AG20443 (cell line): ENCODE measurements at places on chromosomes 2 and 18.

DNA sequence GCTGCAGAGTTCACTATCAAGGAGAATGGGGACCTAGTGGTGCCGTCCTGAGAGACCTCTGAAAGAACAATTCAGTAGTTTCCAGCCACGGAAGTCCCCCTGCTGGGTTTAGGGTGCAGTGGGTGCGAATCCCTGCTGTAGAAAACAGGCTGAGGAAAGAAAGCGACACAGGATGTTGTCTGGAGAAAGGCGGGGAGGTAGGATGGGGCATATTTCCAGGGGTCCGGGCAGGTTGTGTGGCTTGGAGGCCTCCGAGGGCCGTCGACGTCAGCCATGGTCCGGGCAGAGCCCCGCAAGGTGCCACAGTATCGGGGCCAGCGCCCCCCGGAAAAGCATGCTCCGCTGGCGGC lies 807 bp upstream of the CREB1 start:
- DNase-seq, result peak; percentile 49

DNA sequence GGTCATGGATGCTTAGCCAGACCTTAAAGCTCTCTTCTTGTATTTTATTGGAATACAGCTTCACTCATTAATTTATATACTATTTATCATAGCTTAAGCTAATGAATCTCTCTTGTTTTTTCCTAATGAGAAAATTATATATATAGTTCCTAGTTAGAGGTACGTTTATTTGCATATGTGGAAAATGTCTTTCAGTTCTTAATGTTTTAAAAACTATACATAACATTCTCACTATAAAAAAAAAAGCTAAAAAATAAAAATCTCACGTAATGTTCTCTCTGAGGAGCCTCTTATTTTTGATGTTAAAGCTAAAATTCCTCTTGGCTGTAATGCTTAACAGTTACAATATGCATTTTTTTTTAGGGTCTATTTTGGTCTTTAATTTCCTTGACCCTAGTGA lies 16.6 kb downstream of the UGP2 start:
- DNase-seq, result no peak

DNA sequence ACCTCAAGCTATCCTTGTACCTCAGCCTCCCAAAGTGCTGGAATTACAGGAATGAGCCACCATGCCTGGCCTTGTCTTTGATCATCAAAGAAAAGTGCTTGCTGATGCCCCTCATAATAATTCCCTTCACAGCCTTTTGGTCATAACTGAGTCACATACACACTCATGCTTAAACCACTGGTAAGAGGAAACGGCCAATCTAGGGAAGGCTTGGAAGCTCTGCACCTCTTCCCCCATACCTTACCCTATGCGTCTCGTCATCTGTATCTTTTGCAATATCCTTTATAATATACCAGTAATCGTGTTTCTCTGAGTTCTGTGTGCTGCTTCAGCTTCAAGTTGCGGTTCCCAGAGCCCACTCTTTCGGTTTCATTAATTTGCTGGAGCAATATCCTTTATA lies 4.8 kb upstream of the RNF138 start:
- peak; percentile 9 for DNase-seq

GRCh38 chr2:47360927-47361326 lies 42.0 kb upstream of the MSH2 start:
- peak; percentile 65 for DNase-seq

DNA sequence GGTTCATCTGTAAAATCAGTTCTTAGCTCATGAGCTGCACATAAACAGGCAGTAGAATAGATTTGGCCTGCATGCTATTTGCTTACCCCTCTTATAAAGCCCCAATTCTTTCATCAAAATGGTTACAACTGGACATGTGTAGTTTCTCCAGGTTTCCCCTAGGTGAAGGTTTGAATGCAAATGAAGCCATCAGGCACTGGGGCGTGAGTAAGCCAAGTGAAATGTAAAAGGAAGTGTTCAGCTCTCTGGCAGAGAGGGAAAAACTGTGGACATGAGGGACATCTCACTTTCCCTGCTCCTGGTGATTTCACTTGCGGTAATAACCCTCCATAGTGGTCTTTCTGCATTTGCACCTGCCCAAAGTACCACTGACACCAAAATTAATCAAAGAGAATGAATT lies 1402.3 kb upstream of the LRRTM1 start:
- no peak for DNase-seq

DNA sequence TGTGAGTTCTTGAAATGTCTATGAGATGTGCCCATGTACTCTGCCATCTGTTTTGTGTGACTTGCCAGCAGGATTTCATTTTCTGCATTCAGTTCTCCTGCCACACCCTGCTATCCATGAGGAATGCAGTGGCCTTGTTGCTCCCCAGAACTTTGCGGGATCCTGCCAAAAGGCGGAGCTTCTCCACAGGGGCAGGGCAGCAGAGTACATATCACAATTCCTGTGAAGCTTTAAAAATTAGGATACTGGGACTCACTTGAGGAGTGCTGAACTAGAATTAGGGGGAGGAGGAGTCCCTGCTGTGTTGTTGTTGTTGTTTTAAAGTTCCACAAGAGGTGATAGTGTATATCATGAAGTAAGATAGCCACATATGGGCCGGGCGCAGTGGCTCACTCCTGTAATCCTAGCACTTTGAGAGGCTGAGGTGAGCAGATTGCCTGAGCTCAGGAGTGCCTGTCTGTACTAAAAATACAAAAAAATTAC lies 76.4 kb downstream of the TANC1 start:
- DNase-seq, result peak; percentile 88

- no peak for DNase-seq
These were observed 64.8 kb upstream of the RND3 start for GRCh38 chr2:150552041-150552820.

- DNase-seq, result no peak
These were observed 39.2 kb downstream of the SEMA4F start for GRCh38 chr2:74693213-74693612.

DNA sequence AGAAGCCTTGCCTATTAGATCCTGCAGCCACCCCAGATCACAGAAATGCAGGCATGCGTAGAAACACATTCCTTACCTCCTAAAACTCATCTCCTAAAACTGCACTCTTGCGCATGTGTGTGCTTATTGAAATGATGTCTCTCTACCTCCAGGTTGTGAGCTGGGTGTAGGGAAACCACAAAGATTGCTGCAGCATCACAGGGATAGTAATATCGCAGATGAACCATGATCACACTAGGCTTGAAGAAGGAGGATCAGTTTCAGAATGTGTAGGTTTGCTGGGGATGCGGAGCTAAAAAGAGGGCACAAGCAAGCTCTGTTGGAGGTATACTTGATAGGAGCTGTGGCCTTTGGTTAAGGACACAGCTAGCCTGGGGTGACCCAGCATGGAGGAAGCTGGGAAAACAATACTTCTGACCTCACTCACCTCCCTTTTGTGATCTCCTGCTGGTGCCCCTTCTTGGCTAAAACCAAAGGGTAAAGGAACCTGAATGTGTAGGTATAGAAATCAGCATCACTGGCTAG lies 118.8 kb downstream of the SETBP1 start:
- no peak for DNase-seq

DNA sequence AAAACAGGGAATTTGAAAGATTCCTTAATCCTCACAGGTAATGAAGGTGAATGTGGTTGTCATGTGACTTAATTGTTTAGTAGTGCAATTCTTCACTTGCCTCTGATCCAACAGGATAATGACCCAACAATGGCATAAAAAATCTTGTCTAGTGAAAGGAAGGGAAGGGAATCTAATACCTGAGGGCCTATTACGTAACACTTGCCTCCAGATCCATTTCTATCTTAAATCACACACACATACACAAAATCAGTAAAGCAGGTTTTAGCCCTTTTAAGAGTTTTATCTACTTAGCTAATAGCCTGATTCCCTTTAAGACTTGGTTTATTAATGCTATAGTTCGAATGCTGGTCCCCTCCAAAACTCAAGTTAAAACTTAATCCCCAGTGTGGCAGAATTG lies 118.6 kb downstream of the TMEM163 start:
- DNase-seq, result no peak

- no peak for DNase-seq
These were observed 197.1 kb downstream of the NEDD4L start for GRCh38 chr18:58241026-58241679.

DNA sequence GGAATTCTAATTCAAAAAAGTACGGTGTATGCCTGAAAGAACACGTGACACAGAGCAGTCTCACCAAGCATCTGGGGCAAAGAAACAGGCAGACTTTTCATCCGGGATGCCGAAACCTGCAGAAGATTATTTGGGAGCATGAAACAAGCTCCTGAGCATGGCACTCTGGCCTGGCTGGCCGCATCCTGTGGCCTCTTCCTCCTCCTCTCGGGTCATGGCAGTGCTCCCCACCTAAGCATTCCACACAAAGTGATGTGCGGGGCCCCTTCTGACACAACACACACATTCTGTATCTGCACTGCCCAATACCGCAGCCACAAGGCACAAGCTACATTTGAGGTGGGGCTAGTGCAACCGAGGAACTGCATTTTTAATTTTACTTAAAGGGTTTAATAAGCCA lies 380.8 kb downstream of the NBAS start:
- DNase-seq, result no peak

DNA sequence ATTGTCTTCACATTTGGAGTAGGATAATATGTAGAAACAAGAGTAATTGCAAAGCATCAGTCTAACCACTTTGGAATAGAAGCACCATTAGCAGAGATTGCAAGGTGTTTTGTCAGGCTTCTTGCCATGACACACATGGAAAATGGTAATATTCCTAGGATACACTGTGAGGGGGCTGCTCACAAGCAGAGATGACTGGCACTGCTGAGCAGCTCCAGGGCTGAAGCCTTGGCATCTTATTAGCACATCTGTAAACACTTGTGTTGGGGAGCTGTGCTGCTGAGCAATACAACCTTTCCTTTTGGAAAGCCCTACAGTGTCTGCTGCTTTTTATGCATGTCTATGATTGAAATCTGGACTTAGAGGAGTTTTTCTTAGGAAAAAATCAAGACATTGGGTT lies 602.2 kb downstream of the XIRP2 start:
- DNase-seq, result no peak

DNA sequence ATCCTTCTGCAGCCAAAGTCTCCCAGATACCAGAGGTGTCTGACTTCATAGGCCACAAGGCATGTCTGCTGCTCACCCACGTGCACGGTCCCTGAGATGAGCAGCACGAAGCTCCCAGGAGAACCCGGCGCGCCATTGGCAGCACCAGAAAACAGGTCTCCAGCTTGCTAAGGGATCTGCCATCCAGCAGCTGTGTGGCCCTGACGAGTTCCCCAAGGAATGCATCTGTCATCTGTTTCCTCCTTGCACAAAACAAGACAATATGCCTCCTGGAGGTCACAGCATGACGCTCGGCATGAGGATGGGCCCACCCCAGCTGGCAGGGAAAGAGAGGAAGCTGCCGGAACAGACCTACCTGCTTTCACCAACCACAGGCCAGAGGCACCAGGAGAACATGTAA lies 29.2 kb downstream of the HS6ST1 start:
- DNase-seq, result no peak

GRCh38 chr2:47198985-47199451 lies 43.9 kb upstream of the STPG4 start:
- peak; percentile 90 for DNase-seq

DNA sequence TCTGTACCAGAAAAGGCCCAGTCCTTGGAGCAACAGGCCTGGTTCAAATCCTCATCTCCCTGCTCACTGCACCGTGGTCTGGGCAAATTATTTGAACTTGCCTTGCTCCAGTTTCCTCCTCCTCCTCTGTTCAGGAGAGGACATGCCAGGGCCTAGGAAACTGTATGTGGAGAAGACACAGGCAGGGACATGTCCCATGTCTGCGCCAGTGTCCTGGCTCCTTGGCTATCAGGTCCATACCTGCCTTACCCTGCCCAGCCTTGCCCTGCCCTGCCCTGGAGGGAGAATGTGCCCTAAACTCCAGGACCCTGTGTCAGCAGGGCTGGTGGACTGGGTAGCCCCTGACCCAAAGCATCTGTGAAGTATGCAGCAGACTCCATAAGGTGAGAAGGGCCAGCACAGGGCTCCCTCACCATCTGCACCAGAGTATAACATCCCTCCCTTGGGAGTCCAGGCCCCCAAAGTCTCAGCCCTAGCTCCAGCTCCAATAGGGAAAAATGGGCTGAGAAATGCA lies 165.3 kb downstream of the GALNT1 start:
- no peak for DNase-seq

DNA sequence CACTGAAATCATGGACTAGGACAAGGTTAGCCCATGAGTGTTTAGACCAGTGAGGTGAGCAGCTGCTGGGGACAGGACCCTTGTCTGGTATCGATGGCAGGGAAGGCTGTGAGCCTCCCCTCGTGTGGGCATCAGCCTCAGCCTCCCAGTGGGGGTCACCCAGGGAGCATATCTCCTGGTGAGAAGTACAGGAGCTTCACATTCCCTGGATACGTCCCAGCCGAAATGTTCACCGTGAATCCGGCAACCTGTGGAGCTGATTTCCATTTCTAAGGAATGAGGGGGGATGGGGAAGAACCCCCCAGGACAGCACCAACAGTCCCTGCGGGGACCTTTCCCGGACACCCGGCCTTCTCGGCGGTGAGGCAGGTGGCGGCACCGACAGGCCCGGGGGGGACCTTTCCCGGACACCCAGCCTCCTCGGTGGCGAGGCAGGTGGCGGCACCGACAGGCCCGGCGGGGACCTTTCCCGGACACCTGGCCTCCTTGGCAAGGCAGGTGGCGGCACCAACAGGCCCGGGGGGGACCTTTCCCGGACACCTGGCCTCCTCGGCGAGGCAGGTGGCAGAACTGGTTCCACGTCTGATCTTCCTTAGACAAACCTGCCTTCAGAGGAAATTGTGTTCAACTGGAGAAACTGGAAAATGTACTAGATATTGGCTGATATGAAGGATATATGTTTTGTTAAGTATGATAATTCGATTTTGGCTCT lies 21.2 kb downstream of the RTP5 start:
- DNase-seq, result no peak

DNA sequence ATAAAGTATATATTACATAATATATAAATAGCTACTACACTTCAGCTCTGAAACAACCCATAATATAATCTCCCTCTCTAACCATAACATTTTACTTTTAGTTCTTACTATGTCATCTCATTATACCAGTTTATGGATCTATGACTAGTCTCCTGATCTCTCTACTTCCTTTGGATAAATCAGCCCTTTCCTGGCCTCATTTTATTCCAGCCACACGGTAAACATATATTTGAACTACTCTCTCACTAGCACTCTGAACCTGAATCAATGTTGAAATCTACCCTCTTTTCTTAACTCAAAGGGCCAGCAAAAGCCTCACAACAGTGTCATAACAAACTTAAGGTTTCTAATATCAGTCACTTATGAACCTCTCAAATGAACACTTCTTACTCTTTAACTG lies 62.6 kb downstream of the BAZ2B start:
- DNase-seq, result no peak

DNA sequence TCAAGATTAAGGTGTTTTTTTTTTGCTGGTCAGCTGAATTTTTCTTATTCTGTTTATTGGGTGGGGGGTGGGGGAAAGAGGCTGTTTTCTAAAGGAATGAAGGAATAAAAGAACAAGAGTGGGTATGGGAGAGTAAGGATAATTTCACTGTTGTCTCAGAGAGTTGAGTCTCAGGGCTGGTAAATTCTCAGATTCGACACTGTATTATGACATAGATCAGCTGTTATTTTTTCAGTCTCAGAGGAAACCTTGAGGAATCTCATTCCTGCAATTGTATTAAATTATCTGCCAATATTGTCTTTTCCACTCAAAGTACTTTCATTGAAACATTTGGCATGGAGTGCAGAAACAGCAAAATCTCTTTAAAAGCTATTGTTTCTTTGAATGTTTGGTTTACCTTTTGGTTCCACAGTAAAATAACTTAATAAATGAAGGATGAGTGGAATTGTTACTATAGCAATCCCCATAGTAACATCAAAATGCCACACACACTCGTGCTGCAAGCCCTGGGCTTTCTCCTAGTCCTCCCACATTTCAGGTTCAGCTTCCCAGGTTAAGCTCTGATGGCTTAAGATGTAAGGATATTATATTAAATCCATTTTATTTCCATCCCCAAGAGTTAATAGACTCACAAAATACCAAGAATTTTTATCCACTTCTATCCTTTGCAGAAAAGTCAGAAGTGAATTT lies 478.7 kb upstream of the TCF4 start:
- no peak for DNase-seq
